ENCODE measurements at places on chromosomes 4 and X.

GRCh38 chr4:25107827-25108516, 52.3 kb downstream of the SEPSECS start:
- no peak for DNase-seq

DNA sequence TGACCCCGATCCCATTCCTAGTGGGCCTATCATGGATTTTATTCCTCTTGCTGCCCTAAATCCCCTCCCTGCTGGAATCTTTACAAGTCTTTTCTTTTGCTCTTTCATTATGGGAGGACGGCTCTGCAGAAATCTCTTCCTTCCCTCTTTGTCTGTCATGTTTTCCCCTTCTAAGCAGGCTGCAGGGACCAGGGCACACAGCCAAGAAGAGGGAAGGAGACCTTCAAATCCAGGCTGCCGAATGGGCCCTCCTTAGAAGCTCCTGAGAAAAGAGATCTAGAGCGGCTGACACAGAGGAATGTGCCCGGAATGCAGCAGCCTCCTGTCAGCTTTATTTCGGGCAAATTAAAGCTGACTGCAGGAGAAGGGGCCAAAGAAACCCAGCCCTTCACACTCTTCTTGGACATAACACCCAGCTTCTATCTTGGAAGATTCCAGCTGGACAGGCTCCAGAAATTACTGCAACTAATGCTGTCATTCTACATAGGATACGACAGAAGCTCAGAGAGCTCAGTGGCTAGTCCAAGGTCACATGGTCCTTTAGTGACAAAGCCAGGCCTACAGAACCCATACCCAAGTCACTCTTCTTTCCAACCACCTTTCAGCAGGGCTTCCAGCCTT, 187.8 kb upstream of the NHS start:
- DNase-seq, result no peak

DNA sequence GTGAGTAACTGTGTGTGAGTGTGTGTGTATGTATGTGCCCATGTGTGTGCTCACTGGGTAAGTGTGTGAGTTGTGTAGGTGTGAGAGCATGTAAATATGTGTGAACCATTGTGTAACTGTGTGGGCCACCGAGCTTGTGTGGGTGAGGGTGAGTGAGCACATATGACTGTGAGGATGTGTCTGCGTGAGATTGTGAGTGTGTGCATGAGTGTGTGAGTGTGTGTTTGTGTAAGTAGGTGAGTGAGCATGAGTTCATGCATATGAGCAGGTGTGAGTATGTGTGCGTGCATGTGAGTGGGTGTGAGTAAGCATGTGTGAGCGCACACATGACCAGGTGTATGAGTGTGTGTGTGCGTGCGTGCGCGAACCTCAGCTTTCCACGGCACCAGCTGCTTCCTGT, 1.4 kb upstream of the ATP2B3 start:
- no peak for DNase-seq

DNA sequence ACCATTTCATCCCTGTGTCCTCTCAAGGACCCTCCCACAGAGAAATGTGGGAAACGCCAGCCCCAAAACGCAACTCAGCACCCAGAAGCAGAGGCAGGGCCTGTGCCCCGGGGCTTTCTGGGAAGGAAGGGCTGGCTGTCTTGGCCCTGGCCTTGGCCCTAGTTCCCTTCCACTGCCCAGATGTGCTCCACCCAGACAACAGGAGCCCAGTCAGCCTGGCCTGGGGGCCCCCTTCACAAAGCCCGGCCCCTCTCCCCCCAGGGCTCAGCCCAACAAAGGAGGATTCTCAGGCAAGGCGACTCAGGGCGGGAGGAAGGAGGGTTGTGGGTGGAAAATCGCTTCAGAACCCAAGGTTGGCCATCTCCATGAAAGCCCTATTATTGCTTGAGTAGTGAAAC, 82.5 kb downstream of the PJA1 start:
- DNase-seq, result no peak

DNA sequence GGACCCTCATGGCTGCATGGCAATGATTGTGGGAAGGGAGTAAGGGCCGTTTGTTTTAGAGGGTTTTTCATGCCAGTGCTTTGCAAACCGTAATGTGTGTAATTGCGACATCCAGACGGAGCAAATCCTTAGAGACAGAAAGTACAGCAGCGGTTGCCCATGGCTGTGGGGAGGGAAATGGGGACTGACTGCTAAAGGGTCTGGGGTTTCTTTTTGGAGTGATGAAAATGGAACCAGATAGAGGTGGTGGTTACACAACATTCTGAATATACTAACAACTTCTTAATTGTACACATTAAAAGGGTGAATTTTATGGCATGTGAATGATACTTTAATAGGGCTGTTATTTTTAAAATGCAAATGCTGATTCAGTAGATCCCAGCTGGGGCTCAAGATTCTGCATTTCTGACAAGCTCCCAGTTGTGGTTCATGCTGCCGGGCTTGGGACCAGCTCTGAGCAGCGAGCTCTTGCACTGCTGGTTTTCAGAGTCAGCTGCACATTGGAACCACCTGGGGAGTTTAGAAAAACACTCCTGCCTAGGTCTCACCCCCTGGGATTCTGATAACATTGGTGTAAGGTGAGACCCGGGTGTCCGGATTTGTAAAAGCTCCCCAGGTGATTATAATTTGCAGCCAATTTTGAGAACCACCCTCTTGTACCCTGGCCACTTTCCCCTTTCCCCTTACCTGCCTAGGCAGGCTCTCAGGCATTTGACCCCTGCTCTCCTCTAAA, 47.7 kb downstream of the PRPS1 start:
- no peak for DNase-seq

DNA sequence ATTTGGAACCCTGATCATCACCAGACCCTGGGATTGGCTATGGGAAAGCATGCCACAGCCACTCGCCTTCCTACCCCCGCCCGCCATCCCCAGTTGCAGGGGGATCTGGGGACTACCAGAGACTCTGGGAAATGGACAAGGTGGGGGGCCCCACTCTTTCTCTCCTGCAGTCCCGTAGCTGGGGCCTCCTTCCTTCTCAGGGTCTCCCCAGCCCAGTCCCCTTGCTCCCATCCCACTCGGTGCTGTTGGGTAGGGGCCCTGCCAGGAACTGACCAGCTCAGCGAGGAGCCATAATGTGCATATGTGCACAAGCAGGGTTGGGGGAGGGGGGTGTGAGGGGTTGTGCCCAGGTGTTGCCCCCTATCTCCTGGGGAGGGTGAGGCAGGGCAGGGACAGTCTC, 3.4 kb upstream of the USP11 start:
- no peak for DNase-seq

- DNase-seq, result no peak
These were observed 46.0 kb downstream of the TFDP3 start for GRCh38 chrX:133171962-133172708.

DNA sequence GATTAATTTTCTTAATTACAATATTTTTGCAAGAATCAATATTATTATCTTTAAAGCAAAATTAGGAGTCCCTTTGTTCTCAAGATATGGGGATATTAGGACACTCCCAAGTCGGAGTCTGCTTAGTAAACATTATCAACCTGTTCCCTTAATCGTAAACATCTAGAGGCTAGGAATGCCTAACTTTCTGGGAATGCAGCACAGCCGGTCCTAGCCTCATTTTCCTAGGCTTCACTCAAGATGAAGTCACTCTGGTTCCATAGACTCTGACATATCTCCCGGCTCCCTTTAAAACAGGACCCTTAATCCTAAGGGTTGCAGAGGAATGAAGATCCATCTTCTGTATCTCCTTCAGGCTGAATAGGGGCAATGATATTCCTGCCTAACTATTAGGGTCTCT, 367.6 kb downstream of the GPM6A start:
- no peak for DNase-seq

DNA sequence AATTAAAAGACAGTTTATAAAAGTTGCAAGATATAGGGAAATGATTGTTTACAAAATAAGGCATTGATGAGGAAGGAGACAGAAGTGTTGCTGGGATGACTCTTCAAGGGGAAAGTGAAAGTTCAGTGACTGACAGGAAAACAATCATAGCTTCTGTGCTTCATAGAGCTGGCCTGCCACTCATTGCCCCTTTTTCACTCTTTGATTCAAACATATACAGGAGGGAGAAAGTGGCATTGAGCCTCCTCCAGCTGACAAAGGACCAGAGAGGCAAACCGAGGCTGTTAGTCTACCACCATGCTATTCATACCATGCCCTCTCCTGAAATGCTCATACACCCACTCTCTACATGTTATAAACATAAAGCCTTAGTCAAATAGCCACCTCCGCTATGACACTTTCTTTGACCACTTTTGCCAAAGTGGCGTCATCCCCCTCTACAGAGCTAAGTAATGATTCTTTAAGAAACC, 79.2 kb upstream of the ATOH1 start:
- DNase-seq, result no peak

DNA sequence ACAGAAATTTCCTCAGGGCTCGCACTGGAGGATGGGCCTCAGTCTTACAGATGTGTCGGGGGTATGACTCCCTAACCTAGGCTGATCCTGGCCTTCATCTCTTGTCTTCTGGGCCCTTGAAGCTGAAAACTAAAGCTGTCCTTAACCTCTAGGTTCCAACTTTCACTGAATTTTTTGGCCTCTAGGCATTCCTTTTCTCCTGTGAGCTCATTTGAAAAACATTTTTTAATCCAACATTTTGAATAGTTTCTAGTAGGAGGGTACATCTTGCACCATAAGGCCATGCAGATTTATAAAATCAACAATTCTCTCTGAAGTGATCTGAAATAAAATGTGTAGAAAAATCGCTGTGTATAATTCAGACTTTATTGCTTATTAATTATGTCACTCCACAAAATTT, 19.7 kb downstream of the RWDD4 start:
- DNase-seq, result no peak

DNA sequence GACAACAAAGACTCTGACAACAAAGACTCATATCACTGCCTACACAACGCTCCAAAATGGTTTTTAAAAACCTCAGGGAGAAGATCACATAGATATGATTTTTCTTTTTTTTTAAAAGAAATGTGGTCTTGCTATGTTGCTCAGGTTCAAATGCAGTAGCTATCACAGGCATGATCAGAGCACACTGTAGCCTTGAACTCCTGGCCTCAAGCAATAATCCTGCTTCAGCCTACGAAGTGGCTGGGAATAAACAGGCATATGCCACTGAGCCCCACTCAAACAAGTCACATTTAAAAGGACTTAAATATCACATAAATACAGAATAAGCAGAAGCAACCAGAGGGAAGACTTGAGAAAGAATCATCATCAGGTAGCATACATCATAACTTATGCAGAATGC, 14.7 kb downstream of the DHX15 start:
- no peak for DNase-seq

GRCh38 chrX:87664381-87664780, 146.8 kb downstream of the KLHL4 start:
- no peak for DNase-seq

GRCh38 chr4:159268607-159269006, 165.7 kb downstream of the RAPGEF2 start:
- no peak for DNase-seq

- DNase-seq, result no peak
These were observed 133.5 kb downstream of the TBL1X start for GRCh38 chrX:9598344-9598743.

DNA sequence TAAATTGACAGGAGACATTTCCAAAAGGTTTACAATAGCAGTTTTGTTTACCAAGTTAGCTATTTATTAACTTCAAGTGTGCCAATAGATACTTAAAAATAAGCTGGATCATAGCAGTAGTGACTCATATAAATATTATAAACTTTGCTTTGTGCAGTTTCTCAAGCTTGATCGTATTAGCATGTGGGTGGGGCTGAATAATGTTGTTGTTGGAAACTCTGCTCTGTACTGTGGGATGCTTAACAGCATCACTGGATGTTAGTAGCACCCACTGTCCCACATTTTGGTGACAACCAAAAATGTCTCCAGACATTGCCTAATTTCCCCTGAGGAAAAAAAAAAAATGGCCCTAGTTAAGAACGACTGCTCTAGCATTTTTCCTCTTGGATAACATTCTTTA, 855.2 kb upstream of the ADGRL3 start:
- no peak for DNase-seq

DNA sequence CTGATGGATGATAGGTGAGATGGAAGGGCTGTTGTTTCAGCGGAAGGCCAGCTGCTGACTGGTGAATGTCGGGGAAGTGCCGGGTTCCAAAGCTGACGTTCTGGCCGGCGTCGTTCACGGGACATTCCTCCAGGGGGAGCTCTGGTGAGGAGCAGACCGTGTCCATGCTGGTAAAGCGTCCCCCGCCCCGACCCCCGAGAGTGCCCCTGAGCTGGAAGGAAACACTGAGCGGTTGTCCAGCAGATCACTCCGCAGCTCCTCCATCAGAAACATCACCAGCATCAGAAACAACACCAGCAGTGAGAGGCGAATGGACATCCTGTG, 18.6 kb upstream of the ADRA2C start:
- DNase-seq, result no peak

- DNase-seq, result no peak
These were observed 94.5 kb upstream of the EOLA2 start for GRCh38 chrX:150032742-150033141.

DNA sequence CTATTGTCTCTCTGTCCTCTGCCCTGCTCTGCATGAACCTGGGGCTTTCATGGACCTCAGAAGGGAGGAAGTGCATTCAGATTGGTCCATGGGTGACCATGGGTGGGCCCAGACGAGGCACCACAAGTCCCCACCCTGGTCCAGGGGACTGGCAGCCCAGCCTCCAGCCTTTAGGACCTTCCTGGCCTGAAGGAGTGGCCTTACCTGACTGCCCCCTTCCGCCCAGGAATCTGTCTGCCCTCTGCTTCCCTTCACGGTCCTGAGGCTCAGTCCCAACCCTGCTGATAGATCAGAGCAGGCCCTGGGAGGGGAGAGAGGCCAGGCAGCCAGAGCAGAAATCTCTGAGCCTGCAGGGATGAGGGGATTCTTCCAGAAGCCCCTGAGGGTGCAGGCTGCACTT, 455.4 kb downstream of the PCDH18 start:
- no peak for DNase-seq

- no peak for DNase-seq
These were observed 277.2 kb downstream of the EPHA5 start for GRCh38 chr4:65393078-65393477.

DNA sequence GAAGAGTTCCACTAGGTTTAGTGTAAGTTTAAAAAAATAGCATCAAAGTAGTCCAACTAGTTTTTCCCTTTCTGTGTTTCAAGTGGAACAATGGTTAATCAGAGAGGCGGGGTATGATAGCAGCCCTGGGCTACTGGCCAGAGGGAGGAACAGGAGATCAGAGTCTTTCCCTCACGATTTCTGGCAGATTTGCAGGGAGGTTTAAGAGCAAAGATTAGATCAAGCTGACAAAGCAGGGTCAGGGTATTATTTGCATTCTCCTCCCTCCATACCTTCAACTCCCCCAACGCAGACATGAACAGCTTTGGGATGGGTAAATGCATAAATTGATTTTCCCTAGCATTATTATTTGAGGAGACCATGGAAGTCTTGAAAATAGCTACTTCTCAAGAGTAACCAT, 277.6 kb upstream of the DIAPH2 start:
- DNase-seq, result no peak

GRCh38 chr4:156638925-156639605, 332.5 kb downstream of the PDGFC start:
- DNase-seq, result no peak

GRCh38 chrX:32155044-32155638, 1056.2 kb downstream of the DMD start:
- no peak for DNase-seq

DNA sequence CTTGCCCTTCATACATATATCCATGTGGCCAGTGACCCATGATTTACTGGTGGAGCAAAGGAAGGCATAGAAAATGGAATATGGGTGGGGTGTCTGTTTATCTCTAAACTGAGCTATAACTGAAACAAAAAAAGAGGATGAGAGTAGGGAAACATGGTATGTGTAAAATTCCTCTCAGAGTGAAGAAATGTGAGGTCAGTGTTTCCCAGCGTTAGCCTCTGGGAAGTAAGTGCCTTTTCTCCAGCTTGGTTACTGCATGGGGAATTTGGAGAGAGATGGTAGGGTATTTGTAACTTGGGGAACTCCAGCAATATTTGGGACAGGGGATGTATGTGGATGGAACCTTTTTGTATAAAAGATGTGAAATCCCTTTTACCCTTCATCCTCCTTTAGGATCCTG, 89.4 kb downstream of the AFF1 start:
- no peak for DNase-seq
